ENCODE measurements at places on chromosomes 3 and 15.

- DNase-seq, result no peak
These were observed 101.2 kb downstream of the RFTN1 start for GRCh38 chr3:16412192-16412800.

DNA sequence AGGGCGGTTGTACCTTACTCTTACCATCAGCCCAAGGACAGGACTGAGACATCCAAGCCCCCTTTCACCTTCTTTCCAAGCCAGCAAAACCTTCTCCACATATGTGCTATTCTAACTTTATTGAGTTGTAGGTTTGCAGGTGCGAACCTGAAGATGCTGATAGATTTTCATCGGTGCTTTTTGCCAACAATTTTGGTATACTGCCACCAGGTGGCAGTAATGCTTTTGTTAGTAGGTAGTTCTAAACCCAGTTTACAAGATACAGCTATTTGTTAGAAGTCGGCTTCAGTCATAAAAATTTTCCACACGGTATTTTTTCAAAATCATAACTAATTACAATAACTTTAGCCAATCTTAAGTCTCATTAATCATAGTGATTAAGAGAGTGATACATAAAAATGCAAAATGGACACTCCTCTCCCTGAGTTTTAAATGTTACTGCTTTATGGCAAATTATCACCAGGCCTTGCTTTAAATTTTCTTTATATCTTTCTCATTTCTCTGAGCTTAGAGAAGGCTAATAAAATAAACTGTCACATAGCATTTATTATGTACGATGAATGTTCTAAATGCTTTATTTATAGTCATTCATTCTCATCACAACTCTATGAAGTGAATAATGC is 636 bp downstream of the TBC1D21 start:
- DNase-seq, result peak; percentile 55

DNA sequence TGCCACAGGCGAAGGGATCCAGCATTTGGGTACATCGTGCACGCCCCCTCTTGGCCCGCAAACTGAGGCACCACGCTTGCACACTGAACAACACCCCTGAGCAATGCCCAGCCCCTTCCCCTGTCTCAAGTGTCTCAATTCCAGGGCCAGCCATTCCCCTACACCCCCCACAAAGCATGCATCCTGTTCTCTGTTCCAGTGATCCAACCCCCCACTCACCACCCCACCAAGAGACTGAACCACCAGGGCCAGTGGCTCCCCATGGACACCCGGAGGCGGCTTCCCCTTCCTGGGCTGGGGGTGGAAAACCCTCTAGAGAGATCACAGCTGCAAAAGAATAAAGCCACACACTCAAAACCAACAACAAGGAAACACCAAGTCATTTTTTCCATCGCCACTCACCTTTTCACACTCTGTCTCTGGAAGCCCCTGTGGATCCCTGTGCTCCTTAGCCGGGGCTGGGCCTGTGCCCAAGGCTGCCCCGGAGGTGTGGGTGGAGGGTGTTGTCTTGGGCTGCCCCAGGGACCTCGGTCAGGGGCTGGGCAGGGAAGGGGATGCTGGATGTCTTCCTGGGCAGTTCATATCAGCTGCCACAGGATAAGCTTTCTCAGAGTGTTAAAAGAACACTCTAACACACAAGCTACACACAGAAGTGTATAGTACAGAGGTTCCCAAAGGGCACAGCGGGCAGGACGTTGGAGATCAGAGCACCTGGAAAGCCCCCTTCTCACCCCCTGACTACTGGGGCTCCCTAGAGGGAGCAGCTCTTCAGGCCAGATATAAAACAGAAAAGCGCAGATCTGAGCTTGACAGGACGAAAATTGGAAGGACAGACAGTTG is 92.5 kb downstream of the CHSY1 start:
- DNase-seq, result no peak

DNA sequence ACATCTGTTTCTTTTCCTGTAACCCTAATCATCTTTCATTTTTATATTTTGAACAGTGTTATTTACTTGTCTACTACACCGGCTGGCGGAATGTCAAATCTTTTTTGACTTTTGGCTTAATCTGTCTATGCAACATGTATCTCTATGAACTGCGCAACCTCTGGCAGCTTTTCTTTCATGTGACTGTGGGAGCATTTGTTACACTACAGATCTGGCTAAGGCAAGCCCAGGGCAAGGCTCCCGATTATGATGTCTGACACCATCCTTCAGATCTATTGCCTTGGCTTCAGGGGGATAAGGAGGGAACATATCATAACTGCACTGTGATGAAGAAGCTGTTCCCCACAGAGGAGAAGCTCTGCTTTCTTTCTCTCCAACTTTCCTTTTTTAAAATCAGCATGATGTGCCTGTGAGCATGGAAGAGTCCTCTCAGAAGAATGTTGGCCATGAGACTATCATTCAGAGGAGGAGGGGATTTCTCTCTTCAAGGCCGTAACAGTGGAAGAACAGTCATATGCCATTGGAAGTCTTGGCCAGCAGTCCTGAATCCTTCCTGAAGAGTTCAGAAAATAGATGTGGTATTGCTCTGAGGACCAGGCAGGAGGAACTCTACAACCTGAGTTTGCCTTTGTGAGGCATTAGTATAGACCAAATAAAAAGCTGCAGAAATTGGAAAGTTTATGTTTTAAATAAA is 69.9 kb downstream of the SEC22A start:
- DNase-seq, result no peak

DNA sequence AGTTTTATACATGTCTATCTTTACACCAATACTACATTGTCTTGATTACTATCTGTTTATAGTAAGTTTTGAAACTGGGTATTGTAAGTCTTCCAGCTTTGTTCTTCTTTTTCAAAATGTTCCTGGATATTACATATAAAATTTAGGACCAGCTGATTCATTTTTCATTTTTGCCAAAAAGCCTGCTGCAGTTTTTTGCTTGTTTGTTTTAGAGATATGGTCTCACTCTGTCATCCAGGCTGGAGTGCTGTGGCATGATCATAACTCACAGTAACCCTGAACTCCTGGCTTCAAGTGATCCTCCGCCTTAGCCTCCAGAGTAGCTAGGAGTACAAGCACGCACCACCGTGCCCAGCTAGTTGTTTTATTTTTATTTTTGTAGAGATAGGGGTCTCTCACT is 20.4 kb upstream of the AP4E1 start:
- peak; percentile 35 for DNase-seq

- no peak for DNase-seq
These were observed 296.8 kb downstream of the ARRDC4 start for GRCh38 chr15:98257290-98257689.

DNA sequence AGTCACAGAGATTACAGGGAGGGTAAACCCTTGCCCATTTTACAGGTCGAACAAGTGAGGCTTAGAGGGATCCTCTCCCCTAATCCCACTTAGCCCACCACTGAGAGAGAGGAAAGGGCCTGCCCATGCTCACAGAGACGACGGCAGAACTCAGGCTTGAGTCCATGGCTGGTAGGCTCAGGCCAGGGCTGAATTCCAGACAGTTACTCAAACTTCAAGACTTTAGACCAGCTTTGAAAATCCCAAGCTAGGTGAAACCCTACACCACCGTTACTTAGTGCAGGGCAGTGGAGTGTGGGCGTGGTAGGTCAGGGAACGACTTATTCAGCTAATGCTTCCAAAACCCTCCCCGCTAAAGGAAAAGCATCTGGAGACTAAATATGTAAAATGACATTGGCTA is 16.4 kb downstream of the GRIP2 start:
- peak; percentile 7 for DNase-seq

DNA sequence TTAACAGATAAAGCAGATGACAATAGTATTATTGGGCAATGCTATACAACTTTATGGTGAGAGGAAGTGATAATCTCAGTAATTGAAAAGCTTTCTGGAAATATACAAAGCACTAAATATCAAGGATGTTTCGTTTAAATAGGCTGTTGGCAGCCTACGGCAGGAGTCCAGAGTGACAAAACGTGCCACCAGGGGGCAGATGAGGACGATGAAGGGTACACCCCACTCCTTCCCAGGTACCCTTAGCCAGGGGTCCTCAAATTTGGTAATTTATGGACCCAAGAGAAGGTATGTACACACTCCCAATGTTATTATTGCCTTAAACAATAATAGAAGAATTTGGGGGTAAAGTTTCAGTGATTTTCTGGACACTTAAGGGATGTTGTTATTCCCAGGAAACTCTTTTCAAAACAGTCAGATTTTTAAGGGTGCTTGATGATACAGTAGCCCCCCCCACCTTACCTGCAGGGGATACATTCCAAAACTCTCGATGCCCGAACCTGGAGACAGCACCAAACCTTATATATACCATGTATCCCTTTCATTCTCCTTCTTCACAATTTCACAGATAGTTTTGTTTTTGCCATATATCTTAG is 1.4 kb upstream of the MAGEL2 start:
- peak; percentile 9 for DNase-seq

DNA sequence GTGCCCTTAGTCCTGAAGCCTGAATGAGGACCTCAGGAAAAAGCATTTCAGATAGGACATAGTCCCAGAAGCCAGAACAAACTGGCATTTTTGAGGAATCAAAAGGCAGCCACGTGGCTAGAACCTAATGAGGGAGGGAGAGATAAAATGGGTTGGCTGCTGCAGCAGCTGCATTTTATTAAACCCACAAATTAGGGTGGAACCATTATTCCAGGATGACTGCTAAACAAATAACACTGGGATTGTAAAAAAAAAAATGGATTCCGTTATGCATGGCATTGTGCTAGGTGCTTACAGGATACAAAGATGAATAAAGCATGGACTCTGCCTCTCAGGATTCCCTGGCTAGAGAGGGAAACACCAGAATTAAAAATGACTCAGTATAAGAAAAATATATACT is 141.5 kb downstream of the SATB1 start:
- DNase-seq, result no peak

DNA sequence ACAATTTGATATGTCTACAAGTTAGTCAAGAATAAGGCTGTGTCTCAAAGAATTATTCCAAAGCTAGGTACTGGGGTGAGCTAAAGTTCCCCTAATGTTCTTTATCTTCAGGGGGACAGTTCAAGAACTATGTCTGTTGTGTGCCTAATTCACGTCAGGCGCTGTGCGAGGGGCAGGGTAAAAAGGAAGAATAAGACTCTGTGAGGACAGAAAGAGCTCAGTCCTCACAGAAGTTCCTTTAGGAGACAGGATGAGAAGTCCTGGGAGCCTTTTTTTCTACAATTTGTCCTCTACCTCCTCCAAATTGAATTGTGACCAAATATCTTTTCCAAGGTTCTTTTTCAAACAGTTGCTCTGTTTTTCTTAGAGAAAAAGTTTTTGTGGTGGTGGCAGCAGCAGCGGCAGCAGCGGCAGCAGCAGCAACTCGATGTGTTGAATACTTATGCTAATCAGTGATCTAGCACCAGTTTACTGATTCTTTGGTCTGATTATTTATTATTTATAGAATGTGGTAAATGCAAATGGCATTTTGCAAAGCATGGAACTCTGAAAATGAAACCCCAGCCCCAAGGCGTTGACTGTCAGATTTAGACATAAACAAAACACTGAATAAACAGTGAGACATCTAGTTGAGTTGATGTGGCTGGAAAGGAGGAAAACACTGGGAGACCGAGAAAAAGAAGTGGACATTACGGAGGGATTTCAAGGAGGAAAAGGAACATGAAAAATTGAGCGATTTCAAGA is 88.6 kb downstream of the GTPBP8 start:
- no peak for DNase-seq

- DNase-seq, result no peak
These were observed 136.6 kb downstream of the DUT start for GRCh38 chr15:48467801-48468200.

DNA sequence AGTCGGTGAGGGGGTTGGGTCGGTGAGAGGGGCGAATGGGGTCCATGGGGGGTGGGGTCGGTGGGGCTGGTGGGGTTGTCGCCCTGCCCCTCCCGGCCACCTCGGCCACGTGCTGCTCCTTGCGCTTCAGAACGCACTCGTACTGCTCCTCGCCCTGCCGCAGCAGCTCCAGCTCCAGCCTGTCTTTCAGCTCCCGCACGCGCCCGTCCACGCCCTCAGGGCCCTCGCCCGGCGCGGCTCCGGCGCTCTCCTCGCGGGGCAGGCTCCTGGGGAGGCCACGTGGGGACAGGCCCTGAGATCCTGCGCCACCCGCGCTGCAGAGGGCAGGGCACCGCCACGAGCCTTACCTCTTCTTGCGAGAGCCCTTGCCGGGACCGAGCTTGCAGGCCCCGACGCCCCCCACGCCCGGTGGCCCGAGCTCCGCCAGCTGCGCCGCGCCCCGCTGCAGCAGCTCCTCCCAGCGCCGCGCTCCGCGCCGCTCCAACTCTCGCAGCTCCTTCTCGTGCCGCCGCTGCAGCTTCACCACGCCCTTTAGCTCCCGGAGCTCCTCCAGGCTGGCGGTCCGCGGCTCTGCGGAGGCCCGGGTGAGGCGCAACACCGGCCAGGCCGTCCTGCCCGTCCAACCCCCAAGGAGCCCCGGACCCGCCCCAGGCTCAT is 8.2 kb upstream of the ANKRD63 start:
- peak; percentile 66 for DNase-seq

- no peak for DNase-seq
These were observed 1.6 kb downstream of the PARP3 start for GRCh38 chr3:51943451-51944391.

- no peak for DNase-seq
These were observed 1.4 kb downstream of the C3orf22 start for GRCh38 chr3:126557415-126557745.

GRCh38 chr3:142019794-142020320 is 129.5 kb downstream of the TFDP2 start:
- no peak for DNase-seq

GRCh38 chr3:52314489-52314888 is 1.6 kb upstream of the DNAH1 start:
- no peak for DNase-seq

GRCh38 chr15:58288592-58288991 is 143.2 kb upstream of the LIPC start:
- no peak for DNase-seq

DNA sequence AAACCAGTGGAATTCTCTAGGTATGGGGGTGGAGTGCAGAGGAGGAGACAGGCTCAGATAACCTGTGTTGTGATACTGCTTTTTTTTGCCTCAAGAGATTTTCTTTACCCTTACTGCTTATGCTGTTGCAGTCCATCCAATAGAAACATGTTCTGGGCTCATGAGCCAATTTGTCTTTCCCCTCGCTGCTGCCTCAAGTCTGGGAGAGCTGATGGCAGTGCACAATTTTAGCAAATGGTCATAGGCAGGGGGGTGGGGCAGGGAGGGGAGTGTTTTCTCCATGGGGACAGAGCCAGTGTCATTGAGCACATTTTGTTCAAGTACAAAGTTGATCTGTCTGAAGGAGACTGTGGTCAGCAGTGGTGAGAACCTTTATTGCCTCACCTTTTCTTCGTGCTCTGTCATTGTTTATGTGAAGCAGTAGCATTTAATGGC is 134.9 kb downstream of the MBNL1 start:
- DNase-seq, result no peak

- DNase-seq, result no peak
These were observed 77.8 kb upstream of the TBC1D5 start for GRCh38 chr3:17820275-17820674.

DNA sequence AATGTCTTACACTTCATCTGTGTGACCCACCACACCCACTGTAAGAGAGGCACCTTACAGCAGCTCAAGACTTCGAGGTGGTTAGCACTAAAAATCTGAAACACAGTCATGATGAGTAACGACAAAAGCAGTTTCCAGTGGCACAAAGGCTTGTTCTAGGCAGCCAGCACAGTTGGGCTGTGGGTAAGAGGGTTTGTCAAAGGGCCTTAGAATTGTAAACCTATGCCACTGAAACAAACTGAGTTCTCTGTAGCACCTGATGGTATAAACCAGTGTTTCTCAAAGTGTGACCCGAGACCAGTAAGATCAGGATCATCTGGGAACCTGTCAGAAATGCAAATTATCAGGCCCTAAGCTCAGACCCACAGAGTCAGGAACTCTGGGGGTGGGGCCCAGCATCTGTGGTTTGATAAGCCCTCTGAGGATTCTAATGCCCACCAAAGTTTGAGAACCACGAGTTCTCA is 36.5 kb downstream of the DAPK2 start:
- peak; percentile 29 for DNase-seq

GRCh38 chr3:48285132-48285531 is 44.2 kb downstream of the ZNF589 start:
- DNase-seq, result peak; percentile 20
